ENCODE measurements at places on chromosomes 13 and 19.

DNA sequence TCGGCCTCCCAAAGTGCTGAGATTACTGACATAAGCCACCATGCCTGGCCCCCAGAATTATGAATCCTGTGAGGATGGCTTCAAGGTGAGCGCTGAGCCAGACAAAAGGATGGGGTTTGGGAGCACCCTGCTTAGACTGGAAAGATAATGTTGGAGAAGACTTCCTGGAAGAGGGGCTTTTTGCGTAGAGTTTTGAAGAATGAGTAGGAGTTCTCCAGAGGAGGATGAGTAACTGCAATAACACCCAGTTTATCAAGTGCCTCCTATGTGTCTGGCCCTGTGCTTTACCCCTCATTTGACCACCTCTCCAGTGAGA lies 641 bp upstream of the GDF15 start:
- DNase-seq: no peak

DNA sequence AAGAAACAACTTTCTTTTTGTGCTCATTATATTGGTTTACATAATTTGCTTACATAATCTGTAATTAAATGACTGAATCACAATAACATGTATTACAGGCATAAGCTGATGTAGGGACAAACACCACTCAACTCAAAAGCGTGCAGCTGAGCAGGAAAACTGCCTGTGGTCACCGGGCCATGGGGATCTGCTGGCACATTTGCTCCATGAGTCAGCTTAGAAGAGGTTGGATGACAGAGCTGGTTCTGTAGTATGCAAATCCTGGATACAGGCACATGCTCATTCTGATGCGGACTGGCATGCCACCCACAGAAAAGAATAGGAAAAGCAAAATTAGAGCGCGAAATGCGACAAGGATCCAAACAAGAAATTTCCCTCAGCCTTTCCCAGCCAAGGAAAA lies 128.6 kb downstream of the USP12 start:
- peak; percentile 64 for DNase-seq

DNA sequence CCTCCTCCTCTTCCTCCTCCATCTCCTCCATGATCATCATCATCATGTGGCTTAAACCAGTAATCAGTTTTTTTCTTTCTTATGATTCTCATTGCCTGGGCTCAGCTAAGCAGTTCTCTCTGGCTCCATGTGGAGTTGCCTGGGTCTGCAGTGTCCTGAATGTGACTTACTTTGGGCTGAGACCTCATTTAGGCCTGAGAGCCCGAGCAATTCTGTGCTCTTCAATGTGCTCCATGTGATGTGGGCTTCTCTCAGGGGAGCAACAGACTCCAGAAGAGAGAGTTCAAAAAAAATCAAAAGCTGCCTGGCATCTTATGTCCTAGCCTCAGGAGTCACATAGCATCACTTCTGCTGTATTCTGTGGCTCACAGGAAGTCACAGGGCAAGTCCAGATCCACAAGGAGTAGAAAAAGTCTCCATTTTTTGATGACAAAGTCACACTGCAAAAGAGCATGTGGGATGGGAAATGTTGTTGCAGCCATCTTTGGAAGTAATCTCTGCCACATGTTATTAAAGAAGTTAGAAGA lies 128.7 kb downstream of the MAB21L1 start:
- DNase-seq: no peak

- DNase-seq: no peak
These were observed 46.9 kb downstream of the FGF9 start for GRCh38 chr13:21717817-21718216.

GRCh38 chr19:13100841-13101589 lies 1.6 kb downstream of the LYL1 start:
- no peak for DNase-seq

DNA sequence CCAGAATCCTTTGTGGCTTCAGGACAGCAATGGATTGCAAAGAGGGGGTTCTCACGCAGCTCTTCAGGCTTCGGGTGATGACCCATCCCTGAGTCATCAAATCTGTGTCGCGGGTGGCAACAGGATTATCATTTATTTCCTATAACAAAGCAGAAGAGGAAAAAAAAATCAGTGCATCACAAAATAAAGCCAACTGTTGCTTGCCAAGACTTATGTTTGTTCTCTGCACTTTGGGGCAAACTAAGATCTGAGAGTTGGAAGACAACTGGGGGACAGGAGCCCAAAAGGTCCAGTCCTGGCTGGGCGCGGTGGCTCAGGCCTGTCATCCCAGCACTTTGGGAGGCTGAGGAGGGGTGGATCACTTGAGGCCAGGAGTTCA lies 6.4 kb downstream of the GNA15 start:
- DNase-seq: no peak

DNA sequence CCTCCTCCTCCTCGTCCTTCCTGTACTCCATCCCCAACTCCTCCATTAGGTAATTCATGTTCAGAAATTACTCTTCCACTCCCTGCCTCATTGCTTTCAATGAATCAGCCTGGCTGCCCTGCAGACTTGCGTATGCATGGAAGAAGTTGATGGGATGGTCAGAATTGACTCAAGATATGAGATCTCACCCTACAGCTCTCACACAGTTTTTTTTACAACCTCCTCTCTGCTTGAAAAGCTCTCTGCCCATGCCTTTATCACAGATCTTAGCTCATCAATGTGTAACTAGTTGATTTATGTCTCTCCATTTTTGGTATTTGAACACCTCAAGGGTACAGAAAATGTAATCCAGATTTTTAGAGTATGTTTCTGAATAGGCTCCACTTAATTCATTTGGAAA lies 506.9 kb downstream of the TBC1D4 start:
- DNase-seq: no peak

DNA sequence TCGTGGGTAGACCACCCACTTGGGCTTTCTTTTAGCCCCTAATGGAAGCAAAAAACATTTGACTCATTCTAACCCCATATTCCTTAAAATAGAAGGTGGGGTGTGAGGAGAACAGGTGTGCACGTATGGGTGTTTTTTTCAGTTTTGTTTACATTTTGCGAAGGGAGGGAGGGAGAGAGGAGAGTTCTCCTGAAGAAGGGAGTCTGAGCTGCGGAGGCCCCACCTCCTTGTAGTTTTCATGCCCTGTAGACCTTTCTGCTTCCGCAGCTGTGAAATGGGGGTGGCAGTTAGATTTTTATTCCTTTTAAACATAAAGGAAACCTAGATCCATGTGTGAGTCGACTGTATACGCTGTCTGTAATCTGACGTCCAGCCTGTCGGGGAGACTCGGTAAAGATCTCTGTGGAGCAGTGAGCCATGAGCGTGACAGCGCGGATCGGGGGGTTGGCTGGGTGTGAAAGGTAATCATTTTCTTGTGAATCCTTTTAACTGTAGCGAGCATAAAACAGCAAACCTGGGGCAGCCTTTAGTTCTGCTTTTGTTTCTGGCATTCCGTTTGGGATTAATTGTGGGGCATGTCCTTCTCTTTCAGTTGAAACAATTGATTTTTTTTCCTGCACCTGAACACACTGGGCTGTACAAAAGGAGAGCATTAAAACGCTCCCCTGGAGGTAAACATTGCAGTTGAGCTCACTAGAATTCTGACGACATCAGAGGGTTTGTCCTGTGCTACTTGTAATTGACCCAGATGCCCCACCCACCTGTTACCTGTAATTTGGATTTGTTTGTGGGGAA lies 2.3 kb downstream of the UPF1 start:
- peak; percentile 10 for DNase-seq

- DNase-seq: no peak
These were observed 11.6 kb downstream of the ADPRHL1 start for GRCh38 chr13:113441661-113442060.

- no peak for DNase-seq
These were observed 8.1 kb upstream of the SERPINE3 start for GRCh38 chr13:51331354-51331861.

GRCh38 chr19:58003174-58003828 lies 681 bp upstream of the ZNF606 start:
- no peak for DNase-seq

DNA sequence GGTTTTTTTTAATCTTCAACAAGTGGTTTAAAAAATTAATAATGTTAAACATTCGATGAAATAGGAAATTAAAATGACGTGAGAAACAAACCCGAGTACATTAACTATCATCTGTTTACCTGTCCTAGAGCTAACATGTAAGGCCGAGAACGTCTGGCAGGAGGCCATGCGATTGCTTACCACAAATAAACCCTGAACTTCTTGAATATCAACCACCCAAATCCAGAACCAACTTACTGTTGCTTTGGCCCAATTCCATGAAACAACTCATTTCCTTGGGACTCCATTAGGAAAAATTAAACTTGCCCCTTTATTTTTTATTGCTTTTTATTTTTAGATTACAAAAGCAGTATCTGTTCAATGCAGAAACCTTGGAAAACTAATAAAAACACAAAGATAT lies 228.9 kb upstream of the IRS2 start:
- no peak for DNase-seq

- DNase-seq: no peak
These were observed 92.7 kb downstream of the COL4A2 start for GRCh38 chr13:110399801-110400200.

DNA sequence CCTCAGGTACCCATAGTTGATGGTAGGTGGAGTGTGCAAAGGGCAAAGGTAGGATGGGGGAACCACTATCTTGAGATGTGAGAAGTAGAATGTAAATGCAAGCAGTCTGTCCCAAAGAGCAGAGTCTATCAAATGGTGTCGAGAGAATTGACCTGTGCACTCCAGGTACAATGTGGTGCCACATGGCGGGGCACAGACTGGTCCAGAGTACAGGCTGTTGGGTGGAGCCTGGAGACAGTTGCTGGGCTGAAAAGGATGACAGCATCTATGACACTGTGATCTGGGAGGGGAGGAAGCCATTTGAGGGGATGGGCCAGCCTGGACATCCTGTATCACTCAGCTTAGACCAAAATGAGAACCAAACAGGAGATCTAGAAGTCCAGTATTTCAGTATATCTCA lies 180.6 kb downstream of the ABCC4 start:
- no peak for DNase-seq

DNA sequence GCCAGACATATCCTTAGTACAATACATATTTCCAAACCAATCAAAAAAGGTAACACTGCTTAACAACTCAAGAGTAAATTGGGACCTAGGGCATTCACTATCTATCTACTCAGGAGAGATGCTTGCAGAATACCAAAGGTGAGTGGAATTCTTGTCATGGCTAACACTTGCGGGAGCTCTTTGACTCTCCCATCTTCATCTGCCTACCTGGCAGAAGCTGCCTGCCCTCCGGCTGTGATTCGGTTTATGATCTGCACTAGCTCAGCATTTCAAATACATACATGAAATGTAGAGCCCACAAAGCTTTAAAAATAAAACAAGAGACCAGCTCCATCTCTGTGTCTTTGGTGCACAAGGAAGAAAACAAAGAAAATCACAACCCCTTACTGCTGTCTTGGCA lies 127.3 kb downstream of the STARD13 start:
- DNase-seq: no peak

DNA sequence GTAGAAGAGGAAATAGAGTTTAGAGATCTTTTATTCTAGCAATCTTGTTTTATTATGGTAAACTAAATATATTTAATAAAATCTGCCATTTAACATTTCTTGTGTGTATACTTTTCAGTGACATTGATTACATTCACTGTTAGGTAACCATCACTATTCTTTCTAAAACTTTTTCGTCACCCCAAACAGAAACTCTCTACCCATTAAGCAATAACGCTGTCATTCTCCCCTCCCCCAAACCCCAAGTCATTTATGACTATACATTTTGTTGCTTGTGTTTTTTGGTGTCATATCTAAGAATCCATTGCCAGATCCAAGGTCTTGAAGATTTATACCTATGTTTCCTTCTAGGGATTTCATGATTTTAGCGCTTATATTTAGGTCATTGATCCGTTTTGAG lies 10.6 kb downstream of the URI1 start:
- no peak for DNase-seq

DNA sequence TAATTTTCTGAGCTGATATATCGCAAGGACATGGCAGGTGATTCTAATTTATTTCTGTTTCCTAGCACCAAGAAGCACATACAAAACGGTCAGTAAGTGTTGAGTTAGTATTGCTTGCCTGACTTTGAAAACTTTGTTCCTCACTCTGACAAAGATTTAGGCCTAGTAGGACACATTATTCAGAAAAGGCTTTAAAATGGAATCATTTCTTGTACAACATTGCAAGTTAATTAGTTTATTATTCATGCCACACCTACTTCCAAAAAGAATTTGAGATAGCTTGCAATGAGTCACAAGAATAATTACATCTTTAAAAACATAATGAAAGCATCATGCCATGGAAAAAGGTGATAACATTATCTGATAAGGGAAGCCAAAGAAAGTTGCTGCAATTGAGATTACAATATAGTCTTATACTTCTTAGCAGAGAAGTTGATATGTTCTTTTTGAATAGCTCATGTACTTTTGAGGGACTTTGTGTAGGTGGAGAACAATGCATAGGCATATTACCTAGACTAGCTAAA lies 474.2 kb downstream of the KLF5 start:
- DNase-seq: no peak

GRCh38 chr13:37074703-37075102 lies 15.2 kb upstream of the SUPT20H start:
- no peak for DNase-seq
